ENCODE measurements at places on chromosomes 3 and 15.

- no peak for DNase-seq
Observed at GRCh38 chr15:45144775-45145174, 15.0 kb downstream of the DUOX1 start.

GRCh38 chr3:128490915-128491690 lies 1.9 kb downstream of the GATA2 start:
- DNase-seq: no peak

DNA sequence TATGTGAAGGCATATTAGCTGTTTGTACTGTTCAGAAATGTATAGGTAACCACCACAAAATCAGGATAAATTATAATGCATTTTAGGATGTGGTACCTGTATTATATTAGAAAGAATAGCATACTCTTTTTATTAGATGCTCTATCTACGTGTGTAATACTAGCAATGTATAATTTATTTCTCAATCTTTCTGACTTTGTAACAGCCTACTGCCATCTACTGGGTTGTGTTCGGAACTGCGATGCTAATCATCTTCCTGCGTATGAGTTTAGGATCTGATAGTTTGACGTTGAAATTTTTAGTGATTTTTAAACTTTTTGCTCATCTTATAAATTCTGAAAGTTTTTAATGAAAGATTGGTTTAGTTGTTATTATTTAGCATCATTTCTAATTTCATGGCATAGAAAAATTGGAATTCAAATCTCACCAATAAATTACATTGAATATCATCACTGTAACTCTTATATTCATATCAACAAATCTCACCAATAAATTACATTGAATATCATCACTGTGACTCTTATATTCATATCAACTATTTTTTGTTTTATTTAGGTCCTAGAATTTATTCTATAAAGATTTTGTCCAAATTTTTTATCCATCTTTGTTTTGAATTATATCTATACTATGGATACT lies 322.7 kb upstream of the ZNF717 start:
- no peak for DNase-seq

DNA sequence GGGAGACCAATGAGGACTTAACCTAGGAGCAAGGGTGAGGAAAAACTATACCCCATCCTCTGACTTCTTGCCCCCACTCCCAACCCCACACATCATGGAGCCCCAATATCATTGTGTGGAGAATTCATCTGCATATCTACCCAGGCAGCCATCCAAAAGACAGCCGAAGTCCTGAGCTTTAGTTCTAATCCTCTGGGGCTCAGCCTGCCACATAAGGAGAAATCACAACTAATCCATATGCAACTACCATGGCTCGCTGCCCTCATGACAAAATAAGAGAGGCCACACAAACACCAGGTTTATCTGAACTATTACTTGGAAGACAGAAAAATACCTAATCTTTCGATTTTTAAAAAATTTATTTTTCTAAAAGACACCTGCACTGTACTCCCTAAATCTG lies 17.7 kb downstream of the HEXA start:
- no peak for DNase-seq

GRCh38 chr15:65374821-65375401 lies 2.9 kb downstream of the IGDCC3 start:
- DNase-seq: no peak

DNA sequence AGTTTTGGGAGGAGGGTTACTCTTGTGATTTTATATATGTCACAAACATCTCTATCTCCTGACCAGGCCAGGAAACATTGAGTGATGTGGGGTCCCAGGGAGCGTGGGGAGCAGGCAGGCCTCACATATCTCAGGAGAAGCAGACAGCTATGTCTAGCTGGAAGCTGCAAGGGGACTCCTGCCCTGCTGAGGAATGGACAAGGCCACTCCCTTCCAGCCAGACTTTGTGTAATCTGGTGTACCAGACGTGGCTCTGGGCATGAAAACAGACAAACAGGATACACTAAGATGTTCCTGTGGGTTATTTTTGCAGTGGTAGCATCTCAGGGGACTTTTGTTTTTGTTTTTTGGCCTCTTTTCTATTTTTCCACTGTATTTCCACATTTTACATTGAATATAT lies 23.2 kb downstream of the CYP8B1 start:
- DNase-seq: no peak

Measured in stimulated activated CD8-positive, alpha-beta memory T cell treated with anti-CD3 and anti-CD28 coated beads, Interleukin-15, amount 100 ng/mL, for 48 hours (primary cell).